Hepatocyte (in vitro differentiated cells): ENCODE measurements at places on chromosomes 1 and 21. TPM values are rescaled to one million over a fixed set of nuclear protein-coding genes. Genes with fewer than 3 reads are reported as not detected.

GRCh38 chr1:26012864-26013263 lies 8.7 kb upstream of the EXTL1 start:
- DNase-seq, result no peak

DNA sequence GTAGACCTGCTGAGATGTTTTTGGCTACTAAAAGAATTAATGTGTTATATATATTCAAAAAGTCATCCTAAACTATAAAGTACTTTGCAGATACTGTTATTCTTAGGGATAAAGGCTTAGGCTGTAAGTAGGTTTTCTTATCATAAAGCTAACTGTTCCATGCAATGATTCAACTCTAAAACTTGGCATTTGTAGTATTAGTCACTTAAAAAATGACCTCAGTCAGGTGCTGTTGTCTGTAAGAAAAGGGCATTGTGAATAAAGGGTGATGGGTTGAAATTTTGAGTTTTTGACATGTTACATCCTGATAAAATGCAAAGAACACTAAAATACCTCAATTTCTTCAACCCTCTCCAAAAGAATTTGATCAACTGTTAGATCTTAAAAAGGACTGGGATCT lies 32.9 kb downstream of the ADCY10 start:
- no peak for DNase-seq

GRCh38 chr1:234782105-234782751 lies 172.2 kb upstream of the IRF2BP2 start:
- peak; percentile 30 for DNase-seq

- peak; percentile 23 for DNase-seq
Observed at GRCh38 chr1:168719306-168720111, 9.5 kb downstream of the DPT start.

- DNase-seq, result no peak
Observed at GRCh38 chr1:168733241-168733640, 4.2 kb upstream of the DPT start.

The CNR2 gene
- not detected in 2 replicates for polyA plus RNA-seq

DNA sequence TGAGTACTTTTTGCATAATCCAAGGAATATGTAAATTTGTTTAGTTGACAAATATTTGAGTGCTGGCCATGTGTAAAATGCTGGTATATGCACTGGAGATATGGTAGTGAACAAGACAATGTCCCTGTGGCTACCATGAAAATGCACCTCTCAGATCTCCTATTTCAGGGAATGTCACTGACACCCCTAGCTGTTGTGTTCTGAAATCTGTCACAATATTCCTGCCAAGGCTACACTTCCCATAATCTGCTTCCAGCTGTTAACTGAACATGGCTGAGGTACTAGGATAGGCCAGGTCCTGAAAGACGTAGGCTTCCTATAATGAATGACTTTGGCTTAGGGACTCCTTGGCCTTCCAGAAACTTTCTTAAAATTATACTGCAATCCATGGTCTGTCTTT lies 197.8 kb downstream of the ZNF648 start:
- DNase-seq, result no peak

DNA sequence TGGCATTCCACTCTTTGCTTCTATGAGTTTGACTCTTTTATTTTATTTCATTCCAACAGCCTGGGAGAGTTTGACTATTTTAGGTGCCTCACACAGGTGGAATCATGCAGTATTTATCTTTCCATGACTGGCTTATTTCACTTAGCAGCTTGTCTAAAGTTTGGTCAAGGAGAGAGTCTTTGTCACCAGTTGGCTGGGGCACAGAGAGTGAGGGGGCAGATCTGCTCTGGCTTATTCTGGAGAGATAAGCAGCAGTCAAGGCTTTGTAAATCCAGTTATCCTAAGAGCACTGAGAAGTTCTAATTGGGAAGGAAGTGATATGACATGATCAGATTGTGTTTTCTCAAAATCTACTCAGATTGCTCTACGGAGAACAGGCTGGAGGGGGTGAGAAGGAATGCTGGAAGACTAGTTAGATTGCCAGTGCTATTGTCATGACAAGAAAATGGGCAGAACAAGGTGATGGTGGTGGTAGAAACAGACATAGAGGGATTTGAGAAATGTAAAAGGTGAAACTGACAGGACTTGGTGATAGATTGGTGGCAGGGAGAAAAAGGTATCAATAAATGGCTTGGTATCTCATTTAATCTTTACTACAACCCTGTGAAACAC lies 12.1 kb upstream of the CTTNBP2NL start:
- DNase-seq, result no peak

DNA sequence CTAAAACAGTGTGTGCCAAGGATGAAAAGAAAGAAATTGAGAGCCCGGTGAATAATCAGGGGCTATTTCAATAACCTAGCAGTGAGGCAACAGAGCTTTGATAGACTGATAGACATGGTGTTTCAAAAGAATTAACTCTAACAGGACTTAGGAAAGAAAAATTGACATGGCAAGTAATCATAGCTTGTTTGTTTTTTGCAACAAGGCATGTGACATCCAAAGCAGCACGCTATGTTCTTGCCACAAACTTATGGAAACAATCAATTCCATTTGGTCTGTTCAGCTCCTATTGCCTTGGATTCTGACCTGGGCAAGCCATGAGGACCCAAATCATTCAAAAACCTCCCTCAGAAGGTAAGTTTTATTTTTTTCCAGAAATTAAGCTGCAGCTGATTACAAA lies 608.5 kb downstream of the SMYD3 start:
- no peak for DNase-seq

DNA sequence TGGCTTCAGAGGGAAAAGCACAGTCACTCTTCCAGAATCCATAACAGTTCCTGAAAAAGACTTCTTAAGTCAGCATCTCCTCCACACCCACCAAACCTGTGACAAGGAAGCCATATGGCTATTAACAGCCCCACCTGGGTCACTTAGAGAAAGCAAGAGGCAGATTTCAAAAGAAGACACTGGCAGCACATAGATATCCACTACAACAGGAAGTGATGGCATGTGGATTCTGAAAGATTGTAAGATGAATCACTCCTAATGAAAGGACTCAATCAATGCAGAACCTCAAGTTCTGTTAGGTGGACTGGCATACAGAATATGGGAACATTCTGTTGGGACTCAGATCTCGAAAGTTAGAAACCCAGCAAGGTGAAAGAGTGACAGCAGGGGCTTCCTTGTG lies 365.9 kb downstream of the TGFB2 start:
- DNase-seq, result no peak

DNA sequence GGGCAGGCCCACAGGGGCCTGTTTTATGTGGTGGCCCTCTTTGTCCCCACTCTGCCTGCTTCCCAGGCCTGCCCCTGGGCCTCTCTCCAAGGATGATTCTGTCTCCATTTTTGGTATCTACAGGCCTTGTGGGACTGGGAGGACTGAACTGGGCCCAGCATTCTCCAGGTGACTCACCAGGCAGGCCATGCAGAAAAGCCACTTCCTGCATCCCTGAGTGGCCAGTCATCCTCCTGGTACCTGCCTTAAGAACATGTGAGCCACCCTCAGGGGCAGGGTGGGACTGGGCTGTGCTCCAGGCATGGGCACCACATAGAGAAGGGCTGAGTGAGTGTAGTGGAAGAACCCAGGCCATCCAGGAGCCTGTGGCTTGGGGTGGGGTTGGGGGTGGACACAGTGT lies 20.0 kb upstream of the BCAR3 start:
- DNase-seq, result peak; percentile 69

- no peak for DNase-seq
Observed at GRCh38 chr1:66999640-67000400, 54.1 kb downstream of the SLC35D1 start.

The LCE3E gene
- not detected in 2 replicates for polyA plus RNA-seq

- DNase-seq, result no peak
Observed at GRCh38 chr21:42141643-42142042, 70.5 kb downstream of the UMODL1 start.

DNA sequence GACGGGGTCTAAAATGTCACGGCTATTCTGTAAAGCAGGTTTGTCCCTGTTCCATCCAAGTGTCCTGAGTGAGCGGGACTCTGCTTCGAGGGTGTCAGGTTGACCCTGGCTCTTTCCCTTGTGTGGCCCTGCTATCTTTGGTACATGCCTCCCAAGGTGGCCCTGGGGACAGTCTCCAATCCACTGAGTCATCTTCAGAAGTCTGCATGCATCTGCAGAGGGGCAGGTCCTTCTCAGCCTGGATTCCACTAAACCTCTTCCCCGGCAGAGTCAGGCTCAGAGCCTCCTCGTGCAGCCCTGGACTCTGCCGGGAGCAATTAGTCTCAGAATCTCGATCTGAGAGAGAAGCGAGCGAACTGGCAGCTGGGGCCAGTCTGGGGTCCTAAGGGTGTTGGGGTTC lies 50.1 kb upstream of the KCNJ15 start:
- DNase-seq, result no peak

GRCh38 chr21:45511661-45512431 lies 30.4 kb downstream of the SLC19A1 start:
- no peak for DNase-seq

DNA sequence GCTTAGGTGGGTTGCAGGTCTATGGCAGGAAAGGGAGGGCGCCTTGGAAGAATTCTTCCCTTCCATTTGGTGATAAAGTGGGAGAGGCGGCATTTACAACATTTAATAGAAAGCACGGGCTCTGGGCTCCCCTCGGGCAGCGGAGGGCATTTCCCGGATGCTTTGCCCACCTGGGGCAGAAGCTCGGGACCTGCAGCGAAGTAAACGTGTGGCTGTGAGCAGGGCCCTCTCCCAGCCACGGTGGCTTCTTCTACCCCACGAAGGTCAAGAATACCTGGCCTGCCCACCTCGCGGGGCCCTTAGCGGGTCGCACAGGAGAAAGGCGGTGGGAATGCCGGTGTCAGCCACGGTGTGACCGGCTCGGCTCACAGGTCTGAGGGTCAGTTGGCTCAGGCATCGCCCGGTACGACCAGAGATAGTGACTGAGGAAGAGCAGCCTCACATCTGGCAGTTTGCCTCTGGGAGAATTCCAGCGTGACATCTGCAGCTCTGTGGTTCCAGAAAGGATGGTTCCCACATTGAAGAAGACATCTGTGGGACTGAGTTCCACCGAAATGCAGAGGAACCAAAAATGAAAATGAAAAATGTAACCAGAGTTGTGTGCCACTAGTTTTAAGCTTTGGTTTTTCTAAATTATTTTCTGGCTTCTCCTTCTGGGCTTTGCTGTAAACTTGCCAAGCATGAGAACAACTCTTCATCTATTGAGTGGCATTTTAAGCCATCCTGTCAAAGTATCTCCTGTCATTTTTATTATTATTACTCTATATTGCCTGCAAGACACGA lies 720 bp upstream of the F3 start:
- DNase-seq, result no peak

The PRRX1 gene
- 9.8 and 11.0 TPM in 2 replicates for polyA plus RNA-seq

The ZYG11A gene
- polyA plus RNA-seq, result 0.40 TPM in 2 replicates

The TMCO2 gene
- polyA plus RNA-seq, result 0.69 TPM in 1 of 2 replicates, not detected in the other

GRCh38 chr1:164515711-164516331 lies 43.2 kb upstream of the PBX1 start:
- no peak for DNase-seq

DNA sequence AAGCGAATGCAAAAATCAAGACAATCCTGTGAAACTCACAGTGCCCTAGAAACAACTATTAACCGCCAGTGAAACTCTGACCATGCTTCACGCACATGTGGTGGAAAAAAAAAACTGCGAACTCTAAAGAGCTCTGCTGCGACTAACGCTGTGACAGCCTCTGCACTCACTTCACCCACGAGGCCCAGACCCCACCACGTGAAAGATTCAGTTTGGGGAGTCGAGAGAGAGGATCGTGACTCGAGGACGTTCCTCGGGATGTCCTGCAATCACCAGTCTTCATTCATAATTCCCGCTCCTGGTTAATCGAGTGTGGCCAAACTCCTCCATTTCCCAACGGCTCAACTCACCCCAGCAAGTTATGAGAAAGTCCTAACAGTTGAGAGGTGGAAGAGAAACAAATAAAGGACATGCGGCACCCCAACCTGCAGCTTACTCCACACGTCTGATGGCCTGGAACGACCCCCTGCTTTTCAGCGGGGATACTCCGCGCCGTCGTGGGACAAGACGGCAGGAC lies 1.1 kb downstream of the SERBP1 start:
- DNase-seq, result peak; percentile 22

The PDC gene
- 0.13 TPM in 1 of 2 replicates, not detected in the other for polyA plus RNA-seq

The AKNAD1 gene
- polyA plus RNA-seq, result not detected in 2 replicates

- no peak for DNase-seq
Observed at GRCh38 chr1:202694314-202694713, 15.9 kb downstream of the SYT2 start.

- no peak for DNase-seq
Observed at GRCh38 chr1:93824834-93825233, 54.2 kb downstream of the DNTTIP2 start.

The MYBPH gene
- polyA plus RNA-seq, result 0.70 TPM in 1 of 2 replicates, not detected in the other

The LMNA gene
- polyA plus RNA-seq, result 345 and 402 TPM in 2 replicates

GRCh38 chr21:36551321-36551720 lies 71.4 kb upstream of the CLDN14 start:
- DNase-seq, result no peak
